Thoracic aorta (tissue), 2 donors: ENCODE measurements at places on chromosomes 13 and 19.

- no peak for DNase-seq
These were observed 3.2 kb upstream of the ZNF154 start for GRCh38 chr19:57712222-57712621.

GRCh38 chr19:45168767-45169351, 8.1 kb upstream of the NKPD1 start:
- DNase-seq: no peak

GRCh38 chr19:7648265-7649014, 11.5 kb downstream of the STXBP2 start:
- no peak for DNase-seq

GRCh38 chr19:1104311-1105007, 665 bp downstream of the GPX4 start:
- DNase-seq: no peak

- no peak for DNase-seq
These were observed 31.3 kb downstream of the TINCR start for GRCh38 chr19:5536337-5536894.

GRCh38 chr13:46717856-46718255, 79.1 kb downstream of the ESD start:
- no peak for DNase-seq

DNA sequence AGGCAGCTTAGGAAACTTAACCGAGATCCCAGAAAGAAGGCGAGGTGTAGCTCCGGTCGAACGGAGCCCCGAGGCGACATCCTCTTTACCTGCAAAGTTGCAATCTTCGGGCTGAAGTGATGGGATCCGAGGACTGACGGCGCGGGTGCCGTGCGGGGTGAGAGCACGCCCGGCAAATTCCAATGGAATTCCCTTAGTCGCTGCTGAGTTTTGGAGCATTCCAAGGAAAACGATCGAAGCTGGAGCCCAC, 141 bp downstream of the TRPC4 start:
- no peak for DNase-seq

GRCh38 chr13:40667622-40667978, 1.2 kb upstream of the FOXO1 start:
- no peak for DNase-seq

- DNase-seq: no peak
These were observed 10.1 kb upstream of the SLC25A42 start for GRCh38 chr19:19053508-19054314.

- DNase-seq: no peak
These were observed 961 bp upstream of the VSIG10L start for GRCh38 chr19:51342631-51343569.

GRCh38 chr19:14378890-14379289, 2.4 kb upstream of the ADGRE5 start:
- no peak for DNase-seq

DNA sequence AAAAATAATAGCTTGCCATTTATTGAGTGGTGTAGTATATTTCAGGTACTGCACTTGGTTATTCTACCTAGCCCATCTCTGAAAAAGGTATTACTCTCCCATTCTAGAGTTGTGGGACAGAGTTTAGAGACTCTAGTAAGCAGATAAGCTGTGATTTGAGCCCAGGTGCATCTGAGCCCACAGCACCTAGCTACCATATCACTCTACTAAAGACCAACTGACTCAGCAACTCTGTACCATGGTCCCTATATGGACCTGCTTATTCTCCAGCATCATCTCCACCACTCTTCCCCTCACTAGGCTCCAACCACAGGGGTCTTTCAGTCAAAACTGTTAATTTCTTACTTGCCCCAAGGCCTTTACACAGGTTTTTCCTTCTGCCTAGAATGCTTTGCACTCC, 64.4 kb downstream of the UBL3 start:
- DNase-seq: no peak

DNA sequence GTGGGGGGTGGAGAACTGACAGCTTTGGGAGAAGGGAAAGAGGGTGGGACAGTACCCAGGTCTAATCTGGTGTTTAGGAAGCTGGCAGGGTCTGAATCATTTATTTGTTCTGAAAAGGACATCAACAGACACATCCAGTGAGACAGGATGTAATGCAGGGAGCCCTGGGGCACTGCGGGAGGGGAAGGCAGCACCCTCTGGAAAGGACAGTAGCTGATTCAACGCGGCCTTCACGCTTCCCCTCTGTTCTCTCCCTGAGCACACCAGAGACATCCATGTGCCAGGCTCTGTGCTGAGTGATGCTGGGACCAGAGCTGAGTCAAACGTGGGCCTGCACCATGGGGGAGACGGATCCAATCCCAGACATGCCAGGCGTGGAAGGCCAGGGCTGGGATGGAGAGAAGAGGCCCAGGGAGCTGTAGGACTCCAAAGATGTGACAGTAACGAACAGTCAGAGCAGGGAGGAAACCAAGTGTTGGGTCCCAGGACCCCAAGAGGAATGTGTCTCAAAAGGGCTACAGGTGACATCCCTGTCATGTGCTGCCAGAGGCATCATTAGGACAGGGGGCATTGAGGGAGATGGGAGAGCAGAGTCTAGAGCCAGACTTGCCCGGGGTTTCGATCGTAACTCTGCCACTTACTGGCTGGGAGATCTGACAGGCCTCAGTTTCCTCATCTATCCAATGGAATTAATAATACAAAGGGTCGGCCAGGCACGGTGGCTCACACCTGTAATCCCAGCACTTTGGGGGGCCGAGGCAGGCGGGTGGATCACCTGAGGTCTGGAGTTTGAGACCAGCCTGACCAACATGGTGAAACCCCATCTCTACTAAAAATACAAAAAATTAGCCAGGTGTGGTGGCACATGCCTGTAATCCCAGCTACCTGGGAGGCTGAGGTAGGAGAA, 1.7 kb downstream of the ETFB start:
- no peak for DNase-seq

DNA sequence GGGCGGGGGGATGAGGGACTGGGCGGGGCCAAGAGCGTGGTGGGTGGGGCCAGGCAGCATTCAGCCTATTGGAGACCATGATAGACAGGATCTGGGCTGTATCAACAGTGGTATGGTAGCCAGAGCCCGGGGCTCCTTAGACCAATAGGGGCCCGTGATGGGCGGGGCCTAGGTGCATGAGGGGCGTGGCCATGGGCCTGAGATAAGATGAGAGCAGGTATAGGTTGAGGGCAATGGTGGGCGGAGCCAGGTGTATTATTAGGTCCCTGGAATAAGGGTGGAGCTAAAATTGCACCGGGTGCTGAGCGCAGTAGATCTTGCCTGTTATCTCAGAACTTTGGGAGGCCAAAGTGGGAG, 5.3 kb downstream of the ABCA7 start:
- DNase-seq: no peak

DNA sequence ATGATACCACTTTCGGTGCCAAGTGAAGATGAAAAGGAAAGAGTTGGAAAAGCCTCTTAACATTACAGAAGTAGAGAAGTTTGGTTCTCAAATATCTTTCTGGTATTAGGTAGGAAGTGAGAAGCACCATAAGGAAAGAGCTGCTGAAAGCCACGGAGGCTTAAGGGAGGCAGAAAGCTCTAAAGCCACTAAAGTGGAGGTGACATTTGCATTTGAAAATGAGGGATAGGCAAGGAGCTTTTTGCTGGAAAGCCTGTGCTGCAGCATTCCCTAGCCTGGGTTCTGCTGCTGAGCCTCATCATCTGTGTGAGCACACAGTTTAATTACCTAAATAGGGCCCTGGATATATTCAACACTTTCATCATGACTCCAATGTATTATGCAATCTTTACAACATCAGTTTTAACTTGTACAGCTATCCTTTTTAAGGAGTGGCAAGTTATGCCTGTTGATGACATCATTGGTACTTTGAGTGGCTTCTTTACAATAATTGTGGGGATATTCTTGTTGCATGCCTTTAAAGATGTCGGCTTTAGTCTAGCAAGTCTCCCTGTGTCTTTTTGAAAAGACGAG, 315.4 kb downstream of the RBM26 start:
- DNase-seq: no peak

DNA sequence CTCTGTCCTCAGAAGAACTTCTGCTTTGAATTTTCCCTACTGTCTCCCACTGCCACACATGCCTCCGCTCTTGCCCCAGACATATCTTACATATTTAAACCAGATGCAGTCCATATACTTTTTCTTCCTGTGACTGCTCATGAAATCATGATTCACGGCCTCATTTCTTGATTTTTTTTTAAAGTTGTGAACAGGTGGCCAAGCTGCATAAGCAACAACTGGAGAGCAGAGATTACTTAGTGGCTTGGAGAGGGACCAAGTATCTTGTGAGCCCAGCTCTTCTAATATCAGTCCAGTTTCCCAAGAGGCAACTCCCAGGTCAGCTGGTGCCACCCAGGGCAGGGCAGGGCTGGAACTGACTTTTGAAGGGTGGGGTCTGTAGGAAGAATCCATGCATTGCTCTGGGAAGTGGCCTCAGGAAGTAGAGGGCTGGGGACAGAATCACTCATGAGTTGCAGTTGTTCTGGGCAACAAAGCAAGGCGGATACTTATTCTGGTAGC, 152.4 kb downstream of the LMO7 start:
- no peak for DNase-seq

DNA sequence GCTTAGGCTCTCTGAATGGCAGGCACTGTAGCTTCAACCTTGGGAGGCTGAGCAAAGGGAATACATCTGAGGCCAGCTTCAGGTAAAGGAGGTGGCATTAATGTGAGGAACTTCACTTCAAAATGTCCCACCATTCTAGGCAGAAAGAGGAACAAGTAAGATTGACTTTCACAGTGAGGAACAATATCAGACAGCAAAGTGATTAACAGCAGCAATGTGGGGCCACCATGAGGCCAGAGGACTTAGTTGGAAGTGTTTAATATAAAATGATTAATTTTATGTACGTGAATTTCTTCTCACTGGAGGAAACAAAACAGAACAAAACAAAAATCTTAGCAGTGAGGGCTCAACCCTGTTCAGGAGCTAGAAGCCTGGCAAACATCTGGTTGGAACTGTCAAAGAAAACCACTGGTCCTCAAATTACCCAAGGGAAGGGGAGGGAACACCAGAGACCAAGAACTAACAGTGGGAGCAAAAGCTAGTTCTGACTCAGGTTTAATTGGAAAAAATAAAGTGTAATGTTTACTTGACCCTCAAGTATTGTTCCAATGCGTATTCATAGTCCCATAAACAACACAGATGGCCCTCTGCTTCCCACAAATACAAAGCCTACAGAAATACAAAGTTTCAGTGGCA, 43.9 kb upstream of the FRY start:
- DNase-seq: no peak

GRCh38 chr19:54420383-54421168, 5.3 kb downstream of the TTYH1 start:
- DNase-seq: no peak

- no peak for DNase-seq
These were observed 26.4 kb upstream of the F7 start for GRCh38 chr13:113078902-113079780.

GRCh38 chr19:51794885-51795490, at the start of gene FPR3:
Gene FPR3 (plus strand): TSS chr19:51795157. CDS start chr19:51823749, 28,592 bp downstream.
- DNase-seq: no peak

GRCh38 chr13:63901630-63902029, 2486.0 kb upstream of the PCDH20 start:
- DNase-seq: no peak

DNA sequence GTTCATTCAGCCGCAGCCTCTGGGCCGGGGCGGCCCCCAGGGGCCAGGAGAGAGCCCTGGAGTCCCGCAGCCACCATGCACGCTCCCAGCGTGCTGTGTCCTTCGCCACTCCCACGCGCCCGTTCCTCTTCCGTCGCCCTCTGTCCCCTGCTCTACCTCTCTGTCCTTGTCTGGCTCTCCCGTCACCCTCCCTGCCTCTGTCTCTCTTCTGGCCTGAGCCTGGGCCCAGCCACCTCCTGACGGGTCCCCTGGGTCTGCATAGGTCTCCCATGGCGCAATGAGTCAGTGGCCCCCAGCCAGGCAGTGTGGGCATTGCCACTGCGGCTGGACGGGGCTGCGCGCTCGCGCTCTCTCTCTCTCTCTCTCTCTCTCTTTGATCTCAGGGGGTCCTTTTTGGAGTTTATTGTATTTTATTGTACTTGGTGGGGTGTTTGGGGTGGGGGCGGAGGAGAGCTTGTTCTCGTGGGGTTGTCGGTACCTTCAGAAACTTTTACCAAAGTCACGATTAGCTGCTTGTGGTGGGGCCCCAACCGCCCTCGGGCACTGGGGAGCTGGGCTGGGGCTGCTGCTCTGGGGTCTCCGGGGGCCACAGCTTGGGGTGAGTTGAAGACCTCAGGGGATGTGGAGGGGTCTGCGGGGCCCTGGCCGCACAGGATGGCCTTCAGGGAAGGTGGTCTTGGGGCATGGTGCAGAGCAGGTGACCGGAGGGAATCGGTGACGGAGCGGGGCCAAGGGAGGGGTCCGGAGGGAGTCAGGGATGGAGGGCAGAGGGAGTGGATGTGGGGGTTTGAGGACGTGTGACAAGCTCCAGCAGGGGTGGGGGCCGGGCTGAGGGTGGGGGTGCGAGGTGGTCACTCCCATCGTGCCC, 1.7 kb upstream of the TGFBR3L start:
- DNase-seq: no peak

- no peak for DNase-seq
These were observed 4.7 kb upstream of the MYBPC2 start for GRCh38 chr19:50427997-50428425.

- DNase-seq: no peak
These were observed 5.5 kb downstream of the FOSB start for GRCh38 chr19:45473367-45473681.

GRCh38 chr19:29303719-29304090, 90.8 kb upstream of the UQCRFS1 start:
- DNase-seq: no peak

DNA sequence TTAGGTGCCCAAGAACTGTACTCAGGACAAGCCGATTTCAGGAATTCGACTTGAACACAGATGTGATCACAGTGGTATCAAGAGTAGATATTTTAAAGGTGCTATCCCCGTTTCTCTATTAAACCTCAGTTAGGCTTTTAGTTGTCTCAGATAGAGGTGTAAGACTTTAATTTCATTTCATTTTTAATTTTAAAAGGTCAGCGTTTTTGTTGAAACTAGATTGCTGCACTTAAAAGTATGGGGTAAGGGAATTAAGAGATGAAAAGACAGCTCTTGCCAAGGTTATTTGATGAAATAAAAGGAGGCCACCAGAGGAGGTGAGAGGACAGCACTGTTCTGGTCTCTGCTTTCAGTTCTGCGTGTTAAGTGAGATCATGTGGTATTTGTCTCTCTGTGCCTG, 48.6 kb downstream of the SPATA13 start:
- DNase-seq: no peak

GRCh38 chr19:38551450-38551813, 66.3 kb downstream of the MAP4K1 start:
- no peak for DNase-seq

DNA sequence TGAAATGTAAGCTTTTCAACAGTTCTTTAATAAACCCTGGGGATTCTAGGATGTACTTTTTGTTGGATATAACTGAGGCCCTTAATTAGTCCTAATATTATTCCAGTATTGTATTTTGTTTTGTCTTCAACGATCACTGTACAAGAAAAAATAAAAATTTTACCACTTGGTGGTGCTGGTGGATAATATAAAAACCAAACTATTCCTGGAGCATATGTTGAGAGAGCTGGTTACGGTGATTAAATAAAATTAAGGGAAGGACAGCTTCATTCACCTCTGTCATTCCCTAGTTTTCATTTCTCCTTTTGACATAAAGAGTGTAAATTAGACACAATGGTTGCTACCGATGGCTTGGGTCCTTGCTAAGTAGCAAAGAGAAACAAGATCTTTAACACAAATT, 598.6 kb upstream of the PCDH20 start:
- no peak for DNase-seq

GRCh38 chr19:48900477-48901406, 630 bp downstream of the NUCB1 start:
- no peak for DNase-seq

- DNase-seq: no peak
These were observed 23.4 kb downstream of the GP6 start for GRCh38 chr19:55014714-55015113.
